Non-pigmented ciliary epithelial cell (primary cell): ENCODE measurements at places on chromosomes 7 and 10.

- no peak for DNase-seq
These were observed 36.5 kb downstream of the CALCR start for GRCh38 chr7:93538061-93538460.

GRCh38 chr10:110311357-110311949 is 6.7 kb upstream of the SMNDC1 start:
- DNase-seq: no peak

DNA sequence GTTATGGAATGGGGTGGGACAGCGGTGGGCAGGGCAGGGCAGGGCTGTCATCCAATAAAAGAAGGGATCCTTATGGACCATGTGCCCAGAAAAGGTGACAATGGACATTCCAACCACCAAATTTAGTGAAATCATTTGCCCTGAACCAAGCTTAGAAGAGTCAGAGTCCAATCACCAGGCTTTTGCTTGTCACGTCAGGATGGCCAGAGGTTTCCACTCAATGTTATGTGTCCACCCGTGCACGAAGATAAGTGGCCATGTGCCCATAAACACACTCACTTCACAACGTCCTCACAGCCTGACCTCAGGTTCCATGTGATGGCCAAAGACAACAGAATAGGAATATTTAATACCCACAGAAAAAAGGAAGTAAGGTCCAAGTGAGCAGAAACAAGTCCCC is 36.6 kb upstream of the PLPP4 start:
- DNase-seq: no peak

DNA sequence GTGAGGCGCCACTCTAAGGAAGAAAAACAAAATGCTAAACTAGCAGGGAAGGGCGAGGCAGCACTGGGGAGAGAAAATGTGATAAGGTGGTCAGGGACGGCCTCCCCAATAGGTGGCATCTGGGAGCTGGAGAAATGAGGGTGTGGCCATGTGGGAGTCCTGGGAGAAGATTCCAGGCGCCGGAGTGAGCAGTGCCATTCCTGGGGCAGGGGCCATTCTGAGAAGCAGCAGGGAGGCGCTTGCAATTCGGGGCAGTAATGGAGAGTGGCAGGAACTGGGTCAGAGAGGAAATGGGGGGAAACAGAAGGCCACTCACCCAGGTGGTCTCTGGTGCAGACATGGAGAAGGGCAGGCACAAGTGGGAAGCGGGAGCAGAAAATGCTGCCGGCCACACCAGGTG is 61.8 kb upstream of the LRRC18 start:
- DNase-seq: no peak

- DNase-seq: peak; percentile 30
These were observed 108.3 kb upstream of the FEZF1 start for GRCh38 chr7:122412883-122413282.

- DNase-seq: no peak
These were observed 58.8 kb upstream of the FHIP2A start for GRCh38 chr10:114762811-114763210.

- DNase-seq: no peak
These were observed 364.2 kb upstream of the COBL start for GRCh38 chr7:51680594-51681399.

- DNase-seq: no peak
These were observed 226.8 kb downstream of the XPNPEP1 start for GRCh38 chr10:109696462-109696861.

DNA sequence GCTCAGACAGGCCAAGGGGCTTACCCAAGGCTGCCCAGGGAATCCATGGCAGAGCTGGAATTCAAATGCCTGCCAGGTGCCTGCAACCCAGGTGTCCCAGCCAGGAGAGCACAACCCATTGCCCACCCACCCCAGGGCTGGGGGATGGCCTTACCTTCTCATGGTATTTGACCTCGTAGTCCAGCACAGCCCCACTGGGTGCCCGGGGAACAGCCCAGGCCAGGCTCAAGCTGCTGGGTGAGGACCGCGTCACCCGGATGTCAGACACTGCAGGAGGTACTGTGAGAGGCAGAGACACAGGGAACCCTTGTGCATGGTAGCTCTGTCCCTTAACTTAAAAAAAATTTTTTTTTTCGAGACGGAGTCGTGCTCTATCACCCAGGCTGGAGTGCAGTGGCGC is 9.0 kb downstream of the EPHB4 start:
- DNase-seq: no peak
